Activated CD4-positive, alpha-beta T cell treated with anti-CD3 and anti-CD28 coated beads for 36 hours (primary cell): ENCODE measurements at places on chromosomes 13 and 19. TPM values are rescaled to one million over a fixed set of nuclear protein-coding genes. Genes with fewer than 3 reads are reported as not detected.

DNA sequence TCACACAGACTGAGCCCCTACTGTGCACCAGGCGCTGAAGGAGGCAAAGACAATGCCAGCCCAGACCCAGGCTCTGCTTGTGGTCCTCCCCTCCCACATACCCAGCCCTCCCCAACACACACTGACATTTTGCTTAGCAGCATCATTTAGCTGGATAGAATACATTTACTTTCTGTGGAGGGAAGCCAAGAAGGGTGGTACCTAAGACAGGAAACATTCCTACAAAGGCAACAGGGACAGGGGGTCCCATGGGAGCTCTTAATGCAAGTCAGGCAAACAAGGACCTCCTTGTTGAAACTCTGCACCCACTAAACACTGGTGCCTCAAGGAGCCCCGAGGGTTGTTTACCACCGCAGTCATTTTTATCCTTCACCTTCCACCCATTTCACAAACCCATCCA is 77.0 kb upstream of the ZNF507 start:
- no peak for DNase-seq

DNA sequence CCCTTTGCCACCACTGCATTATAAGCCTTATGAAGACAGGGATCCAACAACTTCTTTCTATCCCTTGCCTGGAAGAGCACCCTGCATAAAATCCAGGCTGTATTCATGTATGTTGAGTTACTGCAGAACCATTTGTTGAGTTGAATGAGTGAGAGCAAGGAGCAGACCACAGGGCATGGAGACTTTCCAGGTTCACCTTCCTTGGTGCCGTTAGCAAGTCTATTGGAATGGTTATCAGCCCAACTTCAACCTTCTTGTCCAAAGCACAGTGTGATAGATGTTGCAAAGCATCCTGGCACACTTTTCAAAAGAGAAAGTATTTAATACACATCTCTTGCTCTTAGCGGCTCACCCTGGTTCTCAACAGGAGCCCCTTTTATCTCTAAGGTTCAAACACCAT is 100.9 kb upstream of the CLDN10 start:
- DNase-seq = no peak

Gene SYNGR4
- total RNA-seq = not detected

DNA sequence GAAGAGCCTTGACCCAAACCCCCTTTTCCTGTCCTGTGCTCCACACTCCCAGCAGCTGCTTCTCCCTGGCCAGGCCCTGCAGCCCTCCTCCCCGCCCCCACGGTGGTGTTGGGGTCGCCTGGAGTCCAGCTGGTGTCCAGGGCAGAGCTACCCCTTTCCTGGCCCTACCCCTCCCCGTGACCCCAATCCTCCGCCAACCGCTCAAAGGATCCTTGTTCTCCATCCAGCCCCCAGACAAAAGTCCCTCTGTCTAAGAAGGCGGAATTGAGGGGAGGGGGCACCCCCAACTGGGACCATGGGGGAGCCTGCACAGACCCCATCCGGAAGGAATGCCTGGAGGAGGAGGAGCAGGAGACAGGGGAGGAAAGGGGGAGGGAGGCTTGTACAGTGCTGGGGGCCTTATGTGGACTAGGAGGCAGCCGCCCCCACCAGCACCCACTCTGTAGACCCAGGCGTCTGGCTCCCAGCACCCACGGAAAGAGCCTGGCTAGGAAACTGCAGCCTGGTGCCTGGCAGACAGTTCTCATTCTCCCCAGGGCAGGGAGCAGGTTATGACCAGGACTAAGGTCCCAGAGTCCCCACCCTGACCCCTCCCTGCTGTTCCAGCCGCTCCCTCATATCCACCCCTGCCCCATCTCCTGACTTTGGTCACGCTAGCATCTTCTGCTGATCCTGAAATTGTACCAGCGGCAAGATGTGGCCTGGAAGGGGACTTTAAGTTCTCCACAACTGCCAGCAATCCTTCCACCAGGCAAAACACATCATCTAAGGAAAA is at the start of gene FXYD3:
TSS of gene FXYD3 (plus strand) at position 647 of the 775 bp plus-strand sequence. CDS start 3,554 bp downstream, outside the sequence.
- DNase-seq = no peak

DNA sequence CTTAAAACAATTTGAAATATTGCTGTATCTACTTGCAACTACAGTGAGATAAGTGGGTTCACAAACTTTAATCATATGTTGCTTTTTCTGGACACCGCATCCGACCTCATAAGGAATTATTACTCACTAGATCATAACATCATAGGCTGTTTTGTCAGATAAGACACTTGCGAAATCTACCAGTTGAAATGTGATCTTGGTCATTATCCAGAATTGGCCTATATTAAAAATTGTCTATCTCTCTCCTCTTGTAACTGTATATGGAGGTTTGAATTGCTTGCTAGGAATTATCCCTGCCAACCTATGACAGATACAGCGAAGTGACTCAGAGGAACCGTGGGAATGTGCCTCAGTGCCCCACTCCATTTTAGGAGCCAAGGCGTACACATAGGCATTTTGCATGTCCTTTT is 117.0 kb upstream of the POSTN start:
- no peak for DNase-seq
